ENCODE measurements at places on chromosomes 4 and X.

- H3K27me3 ChIP-seq = no peaks in the 10 kb centered on the region
- no peaks in the 10 kb centered on the region for H3K36me3 ChIP-seq
- peak overlapping the region; percentile 64 for H3K27ac ChIP-seq
- H3K4me3 ChIP-seq = peak overlapping the region; percentile 88
- DNase-seq = no peak
Measured at GRCh38 chrX:13688384-13688957, 457 bp upstream of the RAB9A start.

DNA sequence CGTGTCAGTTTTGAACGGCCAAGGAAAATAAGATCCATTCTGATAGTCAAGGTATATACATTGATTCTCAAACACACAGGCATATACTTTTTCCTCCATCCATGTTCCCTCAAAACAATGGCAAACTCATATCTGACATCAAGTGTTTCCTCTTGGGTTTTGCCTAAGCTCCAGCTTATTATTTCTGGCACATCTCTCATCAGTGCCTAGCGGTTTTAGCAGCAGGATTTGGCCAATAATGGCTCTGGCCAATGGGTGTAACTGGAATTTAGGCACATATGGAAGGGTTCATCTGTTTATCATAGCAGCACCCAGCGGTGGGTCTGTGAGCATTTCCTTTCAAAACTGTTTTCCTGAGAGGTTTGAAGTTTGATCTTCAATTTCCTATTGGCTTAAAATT, 161.6 kb upstream of the TLL1 start:
- H3K4me1 ChIP-seq = no peaks in the 10 kb centered on the region
- no peak for DNase-seq
- H3K4me3 ChIP-seq = no peak overlapping the region

- H3K36me3 ChIP-seq = no peaks in the 10 kb centered on the region
- H3K4me1 ChIP-seq = peaks cover 19% of the 10 kb centered on the region
- H3K4me3 ChIP-seq = no peak overlapping the region
- no peak for DNase-seq
Measured at GRCh38 chr4:84913176-84913575, 53.3 kb downstream of the WDFY3 start.

GRCh38 chr4:56641494-56642051, 39.5 kb downstream of the HOPX start:
- H3K4me1 ChIP-seq = peaks cover 31% of the 10 kb centered on the region
- H3K36me3 ChIP-seq = no peaks in the 10 kb centered on the region
- peak overlapping the region; percentile 92 for H3K27ac ChIP-seq
- H3K4me3 ChIP-seq = no peak overlapping the region
- DNase-seq = no peak

- no peak for DNase-seq
- no peak overlapping the region for H3K27ac ChIP-seq
- H3K27me3 ChIP-seq = no peaks in the 10 kb centered on the region
- no peak overlapping the region for H3K4me3 ChIP-seq
- no peaks in the 10 kb centered on the region for H3K4me1 ChIP-seq
Measured at GRCh38 chrX:44003975-44004374, 30.8 kb upstream of the NDP start.

DNA sequence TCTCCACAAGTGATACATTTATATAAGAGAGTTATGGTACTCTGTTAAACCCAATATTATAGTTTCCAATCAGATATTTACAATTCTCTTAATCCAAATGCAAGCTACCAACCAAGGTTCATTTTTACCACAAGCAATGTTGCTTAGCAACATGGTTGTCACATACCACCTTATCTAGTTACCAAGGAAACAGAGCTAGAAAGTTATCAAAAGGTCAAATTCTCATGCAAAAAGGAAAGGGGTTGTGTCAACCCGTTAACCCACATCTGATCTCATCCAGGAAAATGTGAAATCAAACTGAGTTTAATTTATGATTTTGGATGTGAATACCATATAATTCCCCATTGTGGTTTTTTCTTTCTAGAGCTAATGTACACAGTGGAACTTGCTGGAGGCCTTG, 274.1 kb upstream of the MAGEB2 start:
- no peaks in the 10 kb centered on the region for H3K36me3 ChIP-seq
- no peak for DNase-seq
- no peaks in the 10 kb centered on the region for H3K27me3 ChIP-seq
- no peak overlapping the region for H3K27ac ChIP-seq
- H3K4me3 ChIP-seq = no peak overlapping the region

GRCh38 chr4:123517176-123517575, 120.6 kb downstream of the SPRY1 start:
- H3K27ac ChIP-seq = no peak overlapping the region
- H3K36me3 ChIP-seq = no peaks in the 10 kb centered on the region
- no peaks in the 10 kb centered on the region for H3K27me3 ChIP-seq
- H3K4me1 ChIP-seq = no peaks in the 10 kb centered on the region
- H3K4me3 ChIP-seq = no peak overlapping the region

GRCh38 chr4:185237175-185237574, 27.8 kb downstream of the SNX25 start:
- no peaks in the 10 kb centered on the region for H3K36me3 ChIP-seq
- peaks cover 2% of the 10 kb centered on the region for H3K4me1 ChIP-seq
- no peak overlapping the region for H3K4me3 ChIP-seq
- H3K27me3 ChIP-seq = no peaks in the 10 kb centered on the region
- no peak overlapping the region for H3K27ac ChIP-seq

- peaks cover 29% of the 10 kb centered on the region for H3K36me3 ChIP-seq
- peak overlapping the region; percentile 87 for H3K27ac ChIP-seq
- H3K4me3 ChIP-seq = no peak overlapping the region
- peaks cover 11% of the 10 kb centered on the region for H3K4me1 ChIP-seq
Measured at GRCh38 chrX:47215291-47215900, 3.1 kb upstream of the CDK16 start.

DNA sequence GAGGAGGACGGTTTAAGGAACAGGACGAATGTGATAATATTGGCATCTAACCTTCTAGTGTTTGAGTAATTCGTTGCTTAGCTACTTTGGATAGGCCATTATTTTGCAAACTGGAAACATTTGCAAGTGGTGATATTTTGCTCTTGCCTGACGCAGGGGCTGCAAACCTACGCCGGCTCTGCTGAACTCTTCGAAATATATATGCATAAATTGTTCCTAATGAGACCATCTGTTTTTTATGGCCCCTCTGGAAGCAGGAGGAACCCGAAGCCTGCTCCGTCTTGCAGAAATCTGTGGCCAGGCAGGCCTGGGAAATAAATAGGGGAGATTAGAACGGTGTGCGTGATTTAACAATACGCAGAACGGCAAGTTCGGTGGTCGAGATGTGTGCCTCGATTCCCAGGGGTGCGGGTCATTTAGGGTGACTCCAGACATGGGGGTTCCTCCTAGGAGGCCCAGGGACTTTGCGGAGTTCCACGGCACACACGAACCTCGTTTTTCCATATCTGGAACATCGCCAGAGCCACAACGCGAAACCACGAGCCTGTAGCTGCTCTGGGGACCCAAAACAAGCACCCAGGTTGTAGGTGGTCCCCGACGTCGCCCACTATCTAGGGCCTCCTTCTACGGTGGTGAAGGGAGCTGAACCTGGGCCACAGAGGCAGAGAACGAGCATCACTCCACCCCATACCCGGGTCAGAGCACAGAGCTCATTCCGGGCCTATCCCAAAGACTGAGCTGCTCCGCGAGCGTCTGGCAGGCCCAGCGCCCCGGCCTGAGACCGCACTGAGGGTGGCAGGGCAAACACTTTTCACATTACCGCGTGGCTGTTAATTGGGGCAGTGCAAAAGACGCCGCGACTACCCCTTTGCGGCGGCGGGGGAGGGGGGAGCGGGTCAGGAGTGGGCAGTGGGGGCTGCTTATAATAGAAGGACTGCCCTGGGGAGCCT, 89.7 kb downstream of the BCOR start:
- no peak for DNase-seq
- no peak overlapping the region for H3K4me3 ChIP-seq
- no peak overlapping the region for H3K27ac ChIP-seq
- H3K4me1 ChIP-seq = peaks cover 12% of the 10 kb centered on the region
- no peaks in the 10 kb centered on the region for H3K36me3 ChIP-seq
- H3K27me3 ChIP-seq = no peaks in the 10 kb centered on the region

GRCh38 chrX:55908661-55909212, 191.2 kb downstream of the RRAGB start:
- no peaks in the 10 kb centered on the region for H3K36me3 ChIP-seq
- no peaks in the 10 kb centered on the region for H3K4me1 ChIP-seq
- H3K4me3 ChIP-seq = peak overlapping the region; percentile 30
- DNase-seq = no peak

DNA sequence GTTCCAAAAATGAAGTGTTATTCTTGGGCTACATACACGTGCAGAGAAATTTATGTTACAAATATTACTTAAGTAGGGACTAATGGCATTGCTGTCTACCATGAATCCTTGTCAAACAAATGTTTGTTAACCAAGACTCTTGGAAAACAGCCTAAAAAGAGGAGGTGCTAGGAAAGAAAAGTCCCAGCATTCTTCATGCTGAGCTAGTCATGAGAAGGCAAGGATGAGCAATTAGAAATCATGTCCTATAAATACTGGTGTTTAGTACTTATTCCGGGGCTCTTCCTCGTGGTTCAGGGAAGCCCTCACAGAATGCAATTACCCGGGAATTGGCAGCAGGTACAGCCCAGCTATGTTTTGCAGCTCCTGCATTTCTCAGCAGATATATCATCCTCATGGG, 378.1 kb upstream of the FTHL17 start:
- no peak overlapping the region for H3K4me3 ChIP-seq
- H3K27me3 ChIP-seq = no peaks in the 10 kb centered on the region
- H3K36me3 ChIP-seq = no peaks in the 10 kb centered on the region
- DNase-seq = no peak

- DNase-seq = no peak
- H3K4me3 ChIP-seq = no peak overlapping the region
Measured at GRCh38 chr4:182810103-182810615, 107.0 kb downstream of the DCTD start.

DNA sequence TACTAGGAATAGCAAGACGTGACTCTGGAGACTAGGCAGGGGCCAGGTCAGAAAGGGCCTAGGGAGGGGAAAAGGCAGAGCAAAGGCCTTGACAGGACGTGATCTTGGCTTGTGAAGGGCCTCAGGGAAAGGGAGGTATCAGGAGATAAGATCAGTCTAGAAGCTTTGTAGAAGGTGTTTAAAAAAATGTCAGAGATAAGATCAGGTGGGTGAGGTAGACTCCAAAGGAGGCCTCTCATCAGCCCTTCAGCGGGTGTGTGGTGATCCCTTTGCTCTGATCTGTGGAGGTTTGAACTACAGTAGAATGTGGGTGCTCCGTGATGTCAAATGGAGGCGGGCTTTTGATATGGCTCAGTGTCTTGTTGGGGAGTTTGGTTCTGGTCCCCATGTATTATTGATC, 78.8 kb upstream of the PRPS1 start:
- no peaks in the 10 kb centered on the region for H3K27me3 ChIP-seq
- no peaks in the 10 kb centered on the region for H3K4me1 ChIP-seq
- DNase-seq = no peak
- no peaks in the 10 kb centered on the region for H3K36me3 ChIP-seq
- no peak overlapping the region for H3K27ac ChIP-seq

DNA sequence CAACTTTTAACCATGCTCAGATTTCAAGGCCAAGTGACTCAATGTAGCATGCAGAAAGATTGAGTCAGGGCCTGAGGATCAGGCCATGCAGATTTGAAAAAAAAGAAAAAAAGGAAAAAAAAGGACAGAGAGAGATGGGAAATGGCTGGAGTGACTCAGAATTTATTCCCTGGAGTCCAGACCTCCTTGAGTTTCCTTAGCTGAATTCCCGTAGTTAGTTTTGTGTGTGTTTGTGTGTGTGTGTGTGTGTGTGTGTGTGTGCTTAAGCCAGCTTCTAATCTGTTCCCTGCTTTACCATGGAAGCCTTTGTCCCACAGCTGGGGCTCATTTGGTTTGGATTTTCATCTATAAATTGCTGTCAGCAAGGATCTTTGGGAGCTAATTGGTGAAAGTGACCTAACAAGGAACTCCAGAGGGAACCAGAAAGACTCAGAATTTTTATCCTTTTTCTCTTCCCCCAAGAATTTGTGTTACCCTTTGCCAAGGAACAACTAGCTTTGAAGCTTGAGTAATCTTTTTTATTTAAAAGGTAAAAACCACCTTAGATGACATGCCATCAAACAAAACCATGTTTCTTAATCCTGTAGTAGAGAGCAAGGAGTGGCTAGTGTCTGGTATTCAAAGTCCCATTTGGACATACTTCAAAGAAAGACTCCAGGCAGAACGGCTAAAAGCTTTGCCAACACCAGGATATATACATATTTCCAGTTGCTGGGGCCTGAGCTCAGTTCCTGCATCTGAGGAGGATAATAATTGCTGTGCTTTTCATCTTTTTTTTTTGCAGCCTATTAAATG, 109.0 kb upstream of the DDIT4L start:
- peak overlapping the region; percentile 59 for H3K27ac ChIP-seq
- no peak overlapping the region for H3K4me3 ChIP-seq
- H3K4me1 ChIP-seq = peaks cover 6% of the 10 kb centered on the region
- no peaks in the 10 kb centered on the region for H3K27me3 ChIP-seq
- H3K36me3 ChIP-seq = no peaks in the 10 kb centered on the region

- H3K27me3 ChIP-seq = no peaks in the 10 kb centered on the region
- H3K27ac ChIP-seq = no peak overlapping the region
- H3K36me3 ChIP-seq = no peaks in the 10 kb centered on the region
- no peak overlapping the region for H3K4me3 ChIP-seq
- H3K4me1 ChIP-seq = no peaks in the 10 kb centered on the region
Measured at GRCh38 chrX:154470914-154471568, 8.0 kb downstream of the LAGE3 start.

DNA sequence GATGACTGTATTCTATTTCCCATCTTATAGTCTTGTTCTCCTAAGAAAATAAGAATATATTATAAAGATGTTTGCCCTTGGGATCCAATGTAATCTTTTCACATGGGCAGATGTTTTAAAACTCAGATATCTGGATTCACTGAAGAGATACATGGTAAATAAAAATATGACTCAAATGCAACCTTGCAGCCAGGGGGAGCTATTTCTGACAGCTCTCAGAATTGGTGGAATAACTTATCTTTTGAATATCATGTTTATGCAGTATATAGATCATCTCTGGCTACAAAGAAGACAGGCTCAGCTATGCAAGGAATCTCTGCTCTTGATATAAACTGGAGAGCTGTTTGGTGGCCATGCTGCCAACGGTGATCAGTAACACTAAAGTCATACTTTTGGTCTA, 274.7 kb downstream of the GLUD2 start:
- no peak overlapping the region for H3K4me3 ChIP-seq
- no peak overlapping the region for H3K27ac ChIP-seq
- no peaks in the 10 kb centered on the region for H3K4me1 ChIP-seq
- DNase-seq = no peak
- H3K27me3 ChIP-seq = no peaks in the 10 kb centered on the region

- H3K4me3 ChIP-seq = no peak overlapping the region
- H3K27ac ChIP-seq = no peak overlapping the region
- H3K36me3 ChIP-seq = no peaks in the 10 kb centered on the region
- DNase-seq = no peak
- H3K27me3 ChIP-seq = no peaks in the 10 kb centered on the region
Measured at GRCh38 chrX:19564606-19565005, 49.3 kb upstream of the MAP3K15 start.

Measured in RWPE2 (cell line).